Right renal cortex interstitium (tissue), 3 donors: ENCODE measurements at places on chromosomes 11 and 22. TPM values are rescaled to one million over a fixed set of nuclear protein-coding genes. Genes with fewer than 3 reads are reported as not detected.

SPI1 gene
- polyA plus RNA-seq, result 2.5 TPM

SHANK2 gene
- 28.4 TPM for polyA plus RNA-seq

- DNase-seq, result no peak
Measured at GRCh38 chr11:106872246-106872645, 146.0 kb downstream of the GUCY1A2 start.

GRCh38 chr22:42281284-42281683 is 10.8 kb upstream of the TCF20 start:
- no peak for DNase-seq

DNA sequence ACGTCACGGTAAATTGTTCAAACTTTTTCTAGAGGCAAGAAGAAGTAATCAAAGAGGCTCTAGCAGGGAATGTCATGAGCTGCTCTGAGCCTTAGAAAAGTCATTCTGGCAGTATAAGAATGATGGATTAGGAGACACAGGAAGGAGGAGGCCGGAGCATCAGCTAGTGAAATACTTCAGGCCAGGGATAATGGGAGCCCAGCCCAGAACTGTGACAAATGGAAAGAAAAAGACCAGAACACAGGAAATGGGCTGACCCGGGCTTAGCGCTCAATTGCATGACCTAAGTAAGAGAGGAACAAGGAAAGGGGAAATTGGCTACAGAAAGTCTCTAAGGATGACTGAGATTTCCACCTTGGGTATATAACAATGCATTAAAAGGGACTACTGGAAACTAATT is 108.6 kb downstream of the LARGE1 start:
- no peak for DNase-seq
